GM12878 (cell line): ENCODE measurements at places on chromosomes 3 and 15. TPM values are rescaled to one million over a fixed set of nuclear protein-coding genes. Genes with fewer than 3 reads are reported as not detected.

Gene PDZRN3
- 0.16 TPM in 1 of 2 replicates, not detected in the other for polyA plus RNA-seq

Gene SLC12A1
- not detected in 2 replicates for polyA plus RNA-seq

Gene CADM2
- not detected in 2 replicates for polyA plus RNA-seq

Gene OR5AC2
- not detected in 2 replicates for polyA plus RNA-seq

Gene WDR48
- polyA plus RNA-seq, result 40.6 and 44.7 TPM in 2 replicates

Gene TRPM1
- not detected in 2 replicates for polyA plus RNA-seq

Gene CGNL1
- polyA plus RNA-seq, result 0.01 and 0.04 TPM in 2 replicates

Gene KIF23
- polyA plus RNA-seq, result 52.3 and 56.6 TPM in 2 replicates

Gene MYRIP
- polyA plus RNA-seq, result 0.04 and 0.12 TPM in 2 replicates

Gene EAF1
- 11.9 and 13.0 TPM in 2 replicates for polyA plus RNA-seq

Gene ARL8B
- polyA plus RNA-seq, result 80.6 and 84.6 TPM in 2 replicates

Gene ESYT3
- not detected in 2 replicates for polyA plus RNA-seq

Gene RAB6B
- polyA plus RNA-seq, result 0.10 and 0.16 TPM in 2 replicates

Gene NRROS
- polyA plus RNA-seq, result 6.7 and 7.8 TPM in 2 replicates

Gene UQCC5
- polyA plus RNA-seq, result 78.6 and 84.8 TPM in 2 replicates

Gene CD86
- 52.4 and 53.5 TPM in 2 replicates for polyA plus RNA-seq

Gene VWA5B2
- polyA plus RNA-seq, result not detected in 2 replicates

Gene TGM5
- polyA plus RNA-seq, result 7.3 and 7.8 TPM in 2 replicates

Gene TNNC1
- 0.66 and 1.1 TPM in 2 replicates for polyA plus RNA-seq

Gene CCDC13
- 0.50 TPM in 1 of 2 replicates, not detected in the other for polyA plus RNA-seq

Gene SPSB4
- polyA plus RNA-seq, result not detected in 2 replicates

Gene GNAT1
- not detected in 2 replicates for polyA plus RNA-seq

Gene GRK7
- not detected in 2 replicates for polyA plus RNA-seq

Gene EHHADH
- 7.4 and 8.4 TPM in 2 replicates for polyA plus RNA-seq

Gene KNG1
- polyA plus RNA-seq, result not detected in 2 replicates

Gene ERICH6
- not detected in 2 replicates for polyA plus RNA-seq

Gene CAV3
- not detected in 2 replicates for polyA plus RNA-seq

Gene OSBPL10
- polyA plus RNA-seq, result 0.04 and 0.25 TPM in 2 replicates

Gene GPR62
- polyA plus RNA-seq, result not detected in 2 replicates

Gene CELF6
- polyA plus RNA-seq, result 0.06 and 0.09 TPM in 2 replicates

Gene LYZL4
- not detected in 2 replicates for polyA plus RNA-seq

Gene RBPMS2
- polyA plus RNA-seq, result 0.19 TPM in 1 of 2 replicates, not detected in the other

Gene OR5K4
- polyA plus RNA-seq, result not detected in 2 replicates
